ENCODE measurements at places on chromosomes 7 and 10.
A peak's percentile ranks its signal among the peaks of the same experiment; 100 is the strongest.

DNA sequence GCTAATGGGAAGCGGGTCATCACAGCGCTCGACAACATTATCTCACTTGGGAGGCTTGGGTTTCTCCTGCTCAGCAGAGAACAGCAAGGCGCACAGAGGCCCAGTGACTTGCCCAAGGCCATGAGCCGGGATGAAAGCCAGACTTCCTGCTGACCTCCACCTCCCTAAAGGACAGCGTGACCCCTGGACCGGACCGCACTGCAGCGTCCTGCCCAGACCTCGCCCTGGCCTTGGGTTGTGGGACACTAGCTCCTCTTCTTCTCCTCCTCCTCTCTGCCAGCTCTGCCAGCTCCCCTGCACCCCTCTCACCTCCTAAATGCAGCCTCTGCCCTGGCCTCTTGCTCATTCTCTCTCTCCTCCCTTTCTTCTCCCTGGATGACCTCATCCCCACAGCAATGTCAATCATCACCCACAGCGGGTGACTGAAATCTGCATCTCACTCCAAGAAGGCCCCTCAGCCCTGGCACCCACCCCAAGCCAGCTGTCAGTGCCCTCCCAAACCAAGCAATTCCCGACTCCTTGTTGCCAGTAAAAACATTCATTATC lies 19.4 kb downstream of the SPOCK2 start:
- no peak for DNase-seq

DNA sequence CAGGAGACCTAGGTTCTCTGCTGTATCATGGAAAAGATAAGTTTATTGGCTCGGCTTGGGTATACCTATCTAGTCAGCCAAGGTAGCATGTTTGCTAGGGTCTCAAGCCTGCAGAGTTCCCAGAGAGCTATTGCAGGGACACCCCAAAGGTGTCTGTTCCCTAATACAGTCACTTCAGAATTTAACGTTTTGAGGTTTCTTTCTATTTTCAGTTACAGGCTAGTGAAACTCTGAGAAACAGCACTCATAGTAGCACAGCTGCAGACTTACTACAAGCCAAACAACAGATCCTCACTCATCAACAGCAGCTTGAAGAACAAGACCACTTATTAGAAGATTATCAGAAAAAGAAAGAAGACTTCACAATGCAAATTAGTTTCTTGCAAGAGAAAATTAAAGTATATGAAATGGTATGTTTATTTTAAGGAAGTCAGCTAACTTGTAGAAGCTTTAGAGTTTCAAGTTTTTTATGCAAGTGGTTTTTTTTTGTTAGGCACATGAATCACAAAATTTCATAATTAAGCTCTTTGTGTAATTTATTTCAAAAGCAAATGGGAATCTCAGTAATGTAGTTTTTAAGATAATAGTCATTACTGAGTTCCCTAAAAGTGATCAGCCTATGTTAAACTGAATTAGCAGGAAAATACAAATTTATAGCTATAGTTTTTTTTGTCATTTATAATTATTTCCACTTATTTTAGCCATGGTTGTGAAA lies 54.9 kb downstream of the AKAP9 start:
- DNase-seq: no peak

- DNase-seq: no peak
Observed at GRCh38 chr7:132580277-132580676, 4.0 kb upstream of the PLXNA4 start.

DNA sequence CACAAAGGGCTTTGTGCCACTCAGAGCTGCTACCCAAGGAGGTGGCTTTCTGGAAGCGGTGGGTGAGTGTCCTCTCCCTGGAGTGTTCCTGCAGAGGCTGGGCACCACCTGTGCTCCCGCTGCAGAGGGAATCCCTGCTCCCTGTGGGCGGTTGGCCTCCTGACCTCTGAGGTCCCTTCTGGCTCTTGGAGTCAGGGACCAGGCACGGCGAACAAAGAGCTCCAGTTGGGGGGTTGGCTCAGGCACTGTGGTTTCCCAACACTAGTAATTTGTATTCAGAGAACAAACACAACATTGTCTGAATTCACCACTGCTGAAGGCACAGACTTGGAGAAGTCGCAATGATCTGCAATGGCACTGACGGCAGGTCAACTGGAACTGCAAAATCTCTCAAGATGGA lies 328.9 kb downstream of the PRPF18 start:
- no peak for DNase-seq

DNA sequence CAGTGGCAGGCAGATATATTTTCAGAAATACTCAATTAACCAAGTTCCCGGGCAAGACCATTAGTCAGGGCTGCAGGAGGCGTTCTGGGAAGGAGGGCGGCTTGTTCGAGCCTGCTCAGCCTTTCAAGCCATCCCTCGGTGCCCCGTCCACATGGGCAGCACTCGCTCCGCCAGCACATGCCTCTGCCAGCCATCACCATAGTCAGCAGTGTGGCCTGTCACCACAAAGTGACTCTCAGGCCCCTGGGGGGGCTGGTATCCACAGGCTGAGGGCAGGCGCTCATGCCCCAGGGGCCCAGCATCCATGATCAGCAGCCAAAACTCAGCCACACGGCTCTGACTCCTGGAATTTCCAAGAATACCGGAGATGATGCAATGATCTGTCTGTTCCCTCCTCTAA lies 81.9 kb downstream of the CHST15 start:
- no peak for DNase-seq

DNA sequence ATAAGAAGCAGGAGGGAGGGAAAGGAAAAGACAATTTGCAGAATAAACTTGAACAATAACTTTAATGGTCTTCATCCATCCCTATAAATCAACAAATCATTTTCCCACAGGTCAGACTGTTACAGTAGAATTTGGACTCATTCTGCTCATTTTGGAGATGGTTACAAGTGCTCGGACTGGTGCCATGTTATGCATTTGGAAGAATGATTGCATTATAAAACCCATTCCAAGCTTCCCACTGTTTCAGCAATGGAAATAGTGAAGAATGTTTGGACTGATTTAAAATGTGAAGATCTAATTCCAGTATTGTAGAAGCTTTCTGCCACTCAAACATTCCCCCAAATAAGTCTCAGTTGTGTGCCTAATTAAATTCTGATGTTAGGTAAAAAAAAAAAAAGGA lies 99.7 kb upstream of the ZEB1 start:
- DNase-seq: no peak

- DNase-seq: no peak
Observed at GRCh38 chr10:26454891-26455290, 16.8 kb downstream of the APBB1IP start.

- DNase-seq: no peak
Observed at GRCh38 chr7:135745703-135746312, 2.8 kb downstream of the FAM180A start.

DNA sequence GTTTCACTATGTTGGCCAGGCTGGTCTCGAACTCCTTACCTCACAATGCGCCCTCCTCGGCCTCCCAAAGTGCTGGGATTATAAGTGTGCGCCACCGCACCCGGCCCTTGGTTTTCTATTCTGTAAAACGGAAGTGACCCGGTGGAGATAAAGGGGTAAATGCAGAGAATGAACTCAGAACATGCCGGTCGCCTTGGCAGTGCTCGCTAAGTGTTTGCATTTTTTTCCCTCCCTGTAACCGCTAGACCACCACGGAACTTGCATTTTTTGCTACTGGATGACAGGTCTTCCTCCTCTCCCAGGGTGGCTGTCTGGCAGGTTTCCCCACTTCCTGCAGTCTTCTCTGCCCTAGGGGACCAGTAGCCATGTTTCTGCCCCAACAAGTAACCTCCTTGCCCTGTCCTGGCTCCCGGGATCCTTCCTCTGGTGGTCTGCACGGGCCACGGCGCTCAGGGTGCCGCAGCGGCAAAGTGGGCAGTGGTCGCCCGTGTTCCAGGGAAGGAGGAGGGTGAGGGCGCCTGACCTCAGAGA lies 18.8 kb upstream of the GNA12 start:
- DNase-seq: no peak

DNA sequence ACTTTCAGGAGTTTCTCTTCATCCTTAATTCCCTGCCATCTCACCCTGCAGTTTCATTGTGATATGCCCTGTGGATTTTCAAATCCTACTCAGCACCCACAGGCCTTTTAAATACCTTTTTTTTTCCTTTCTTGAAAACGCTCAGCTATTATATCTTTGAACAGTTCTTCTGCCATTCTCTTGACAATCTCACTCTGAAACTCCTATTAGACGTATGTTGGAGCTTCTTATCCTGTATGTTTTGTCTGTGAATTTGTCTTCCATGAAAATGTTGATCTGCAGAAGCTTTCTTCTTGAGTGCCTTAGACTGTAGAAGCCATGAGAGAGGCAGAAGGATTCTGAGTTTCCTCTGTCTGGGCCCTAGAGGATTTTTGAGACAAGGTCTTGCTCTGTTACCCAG lies 18.9 kb upstream of the YAE1 start:
- no peak for DNase-seq

- no peak for DNase-seq
Observed at GRCh38 chr7:123557016-123557397, 611 bp downstream of the NDUFA5 start.

- no peak for DNase-seq
Observed at GRCh38 chr7:18727115-18727870, 231.7 kb downstream of the HDAC9 start.

GRCh38 chr7:110604885-110605284 lies 486.0 kb upstream of the LRRN3 start:
- DNase-seq: no peak

GRCh38 chr7:35894721-35895120 lies 93.9 kb downstream of the SEPTIN7 start:
- no peak for DNase-seq

- DNase-seq: no peak
Observed at GRCh38 chr10:51141010-51141409, 66.7 kb downstream of the PRKG1 start.

DNA sequence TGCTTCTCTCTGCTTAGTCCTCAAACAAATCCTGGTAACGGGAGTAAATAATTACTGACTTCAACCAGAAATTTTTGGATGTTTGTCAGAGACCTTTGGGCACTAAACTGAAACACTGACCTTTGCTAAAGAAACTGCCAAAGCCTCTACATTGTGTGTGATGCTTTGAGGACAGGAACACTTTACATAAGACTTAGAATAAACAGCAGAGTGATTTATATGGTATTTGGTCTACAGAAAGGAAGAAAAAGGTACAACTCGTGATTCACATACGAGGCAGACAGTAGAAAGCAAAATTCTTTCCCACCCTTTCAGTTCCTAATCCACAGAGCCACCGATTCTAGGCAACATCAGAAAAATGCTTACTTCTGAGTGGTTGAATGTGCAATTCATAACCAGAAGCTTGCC lies 59.8 kb downstream of the SLC16A12 start:
- no peak for DNase-seq

DNA sequence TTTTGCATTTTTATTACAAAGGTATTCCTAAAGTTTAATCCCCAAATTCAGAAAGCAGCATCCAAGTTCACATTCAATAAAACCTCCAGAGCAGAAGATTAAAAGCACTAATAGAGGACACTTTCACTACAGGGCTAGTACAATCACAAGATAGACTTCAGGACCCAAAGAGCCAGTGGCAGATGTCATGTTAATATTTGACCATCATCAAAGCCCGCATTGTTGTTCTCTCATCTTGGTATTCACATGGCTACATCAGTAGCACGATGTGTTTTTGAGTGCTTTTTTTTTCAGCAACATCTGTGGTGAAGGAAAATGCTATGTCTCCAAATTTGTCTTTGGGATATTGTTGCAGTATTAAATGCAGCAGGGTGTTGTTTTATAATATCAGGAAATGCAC lies 134.3 kb downstream of the ARL4A start:
- no peak for DNase-seq

DNA sequence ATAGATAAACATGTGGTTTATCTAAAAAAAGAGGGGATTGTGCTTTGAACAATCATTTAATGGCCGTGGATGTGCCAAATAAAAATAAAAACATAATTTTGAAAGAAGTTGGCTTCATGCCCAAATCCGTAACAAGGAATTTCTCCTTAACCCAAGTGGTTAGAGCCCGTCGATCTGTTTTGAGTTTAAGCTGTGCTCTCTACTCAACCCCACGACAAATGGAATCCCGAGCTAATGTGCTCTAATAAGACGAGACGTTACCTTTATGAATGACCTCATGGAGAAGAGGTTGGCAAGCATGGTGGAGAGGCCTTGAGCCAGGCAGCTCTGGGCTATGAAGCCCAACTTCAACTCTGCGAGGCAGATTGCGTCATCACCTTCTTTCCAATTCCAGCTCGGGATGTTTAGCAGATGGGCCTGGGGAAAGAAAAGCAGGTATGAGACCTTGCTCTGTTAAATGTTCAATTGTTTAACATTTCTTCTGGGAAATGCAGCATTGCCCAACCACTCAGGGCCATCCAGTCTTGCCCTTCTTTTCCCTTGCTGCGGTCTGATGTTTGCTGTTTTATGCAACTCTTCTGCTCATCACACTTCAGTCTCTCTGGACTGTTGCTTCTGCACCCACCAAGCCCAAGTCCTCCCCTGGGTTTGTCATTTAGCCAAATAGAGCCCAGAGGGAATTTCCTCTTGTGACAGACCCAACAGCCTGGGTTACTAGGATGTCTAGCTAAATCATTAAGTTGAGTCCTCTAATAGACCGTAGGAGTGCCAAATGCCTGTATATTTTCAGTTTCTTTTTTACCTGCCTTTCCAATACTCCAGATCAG lies 564.6 kb downstream of the KCNMA1 start:
- no peak for DNase-seq

DNA sequence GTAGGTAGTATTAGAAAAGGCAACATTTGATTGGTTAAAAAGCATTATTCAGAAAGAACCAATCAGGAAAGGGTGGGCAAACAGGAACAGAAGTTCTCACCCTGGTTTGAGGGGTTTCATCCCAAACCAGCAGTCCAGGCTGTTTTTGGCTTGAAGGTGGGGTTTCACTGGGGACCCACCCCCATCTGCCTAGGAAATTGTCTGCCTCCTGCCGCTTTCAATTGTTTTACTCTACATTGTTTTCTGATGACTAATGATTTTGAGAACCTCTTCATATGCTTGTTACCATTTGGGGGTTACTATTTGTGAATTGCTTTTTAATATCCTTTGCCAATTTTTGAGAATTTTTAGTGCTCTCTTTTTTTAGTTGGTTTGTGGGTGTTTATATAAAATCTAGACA lies 3.3 kb upstream of the PCBD1 start:
- DNase-seq: peak; percentile 16

DNA sequence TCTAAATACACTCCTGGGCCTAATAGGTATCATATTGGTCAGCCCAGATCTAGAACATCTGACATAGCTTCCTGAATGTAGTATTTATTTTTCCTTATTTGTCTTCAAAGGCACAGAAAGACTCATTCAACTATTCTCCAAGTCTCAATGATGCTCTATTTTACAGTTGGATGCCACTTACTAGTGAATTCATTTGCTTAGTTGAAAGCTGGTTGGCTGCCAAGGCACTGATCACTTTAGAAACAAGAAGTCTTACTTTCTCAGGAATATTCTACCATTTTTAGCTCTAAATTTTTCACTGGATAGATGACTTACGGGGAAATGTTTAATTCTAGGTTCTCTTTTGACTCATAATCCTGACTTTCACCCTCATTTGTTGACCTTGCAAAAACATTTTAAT lies 863.4 kb downstream of the SORCS1 start:
- DNase-seq: no peak

GRCh38 chr7:114976666-114977065 lies 54.8 kb downstream of the MDFIC start:
- DNase-seq: no peak

DNA sequence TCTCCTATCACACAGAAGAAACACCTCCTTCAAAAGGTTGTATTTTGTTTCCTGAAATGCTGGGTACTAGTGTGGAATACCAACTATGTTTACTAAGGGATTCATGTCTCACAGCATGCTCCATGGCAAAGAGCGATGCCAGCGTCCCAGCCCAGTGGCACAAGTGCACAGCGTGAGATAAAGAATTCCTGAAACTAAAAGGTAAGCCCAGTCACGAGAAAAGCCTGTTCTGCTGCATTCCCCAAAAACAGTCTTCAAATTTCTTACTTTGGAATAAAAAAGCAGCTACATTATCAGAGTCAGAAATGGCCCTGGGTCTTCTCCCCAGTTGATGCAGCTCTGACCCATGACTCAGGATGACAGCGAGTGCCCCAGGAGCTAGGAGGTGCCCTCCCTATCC lies 53.1 kb upstream of the DDC start:
- DNase-seq: no peak
